ENCODE measurements at places on chromosomes 2 and 18.

DNA sequence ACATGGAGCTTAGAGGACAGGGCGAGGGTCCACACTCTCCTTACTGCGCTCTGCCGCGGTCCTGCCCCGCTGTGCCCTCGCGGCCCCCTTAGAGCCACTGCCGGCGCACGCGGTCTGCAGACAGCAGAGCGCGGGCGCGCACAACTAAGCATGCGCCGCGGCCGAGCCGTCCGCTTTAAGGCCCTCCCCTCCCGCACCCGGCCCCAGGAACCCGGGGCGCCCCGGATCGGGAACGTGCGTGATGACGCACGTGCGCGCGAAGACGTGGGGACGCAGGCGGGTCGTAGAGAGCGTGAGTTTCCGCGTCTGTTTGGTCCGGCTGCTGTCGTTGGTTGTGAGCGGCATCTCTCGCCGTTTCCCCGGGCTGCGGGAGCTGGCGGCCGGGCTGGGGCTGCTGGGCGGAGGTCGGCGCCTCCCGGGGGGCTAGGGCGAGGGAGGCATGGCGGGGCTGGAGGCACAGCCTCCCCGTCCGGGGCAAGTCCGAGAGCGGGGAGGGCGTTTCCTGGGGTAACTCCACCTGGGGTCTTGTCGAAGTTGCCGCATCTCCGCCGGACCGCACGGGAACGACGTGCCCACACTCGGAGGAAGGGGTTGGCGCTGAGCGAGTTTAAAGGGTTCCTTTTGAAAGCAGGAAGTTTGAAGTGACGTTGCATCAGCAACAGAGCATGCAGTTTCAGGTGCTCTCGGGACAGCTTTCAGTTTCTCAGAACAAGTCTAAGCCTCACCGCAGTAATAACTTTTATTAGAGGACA, at the start of gene RHBDD1:
Gene RHBDD1 (plus strand): TSS at position 259 of the 752 bp plus-strand sequence. CDS start 28,640 bp downstream, outside the sequence.
- peak; percentile 72 for DNase-seq

- no peak for DNase-seq
Observed at GRCh38 chr2:102478686-102479470, 5.9 kb downstream of the SLC9A4 start.

GRCh38 chr2:47666332-47666731, 116.6 kb upstream of the MSH6 start:
- no peak for DNase-seq

GRCh38 chr18:79321625-79322405, 73.9 kb upstream of the NFATC1 start:
- no peak for DNase-seq

GRCh38 chr2:216807857-216808272, 52.0 kb downstream of the TNP1 start:
- DNase-seq, result no peak

DNA sequence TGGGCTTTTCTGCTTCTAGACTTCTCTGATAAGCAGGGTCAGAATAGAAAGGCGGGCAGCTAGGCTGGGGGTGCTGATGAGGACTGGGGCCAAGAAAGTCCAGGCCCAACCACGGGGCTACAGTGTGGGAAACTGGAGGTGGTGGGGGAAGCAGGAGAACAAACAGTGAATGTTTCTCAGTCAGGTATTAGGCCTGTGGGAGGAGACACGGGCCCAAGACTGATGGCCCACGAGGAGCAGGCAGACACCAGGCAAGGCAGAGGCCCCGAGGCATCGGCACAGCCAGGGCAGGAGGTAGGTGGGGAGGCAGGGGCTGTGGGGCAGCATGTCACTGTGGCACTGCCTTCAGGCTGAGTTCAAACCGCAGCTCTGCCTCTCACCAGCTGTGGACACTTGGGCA, 40.7 kb downstream of the KCNIP3 start:
- no peak for DNase-seq

- no peak for DNase-seq
Observed at GRCh38 chr2:144414324-144414845, 105.5 kb downstream of the ZEB2 start.

GRCh38 chr2:216344206-216344949, 27.9 kb downstream of the MARCHF4 start:
- no peak for DNase-seq

- DNase-seq, result no peak
Observed at GRCh38 chr18:54967786-54968185, 8.5 kb upstream of the CCDC68 start.

GRCh38 chr2:37676274-37676673, 4.8 kb upstream of the CDC42EP3 start:
- DNase-seq, result no peak

DNA sequence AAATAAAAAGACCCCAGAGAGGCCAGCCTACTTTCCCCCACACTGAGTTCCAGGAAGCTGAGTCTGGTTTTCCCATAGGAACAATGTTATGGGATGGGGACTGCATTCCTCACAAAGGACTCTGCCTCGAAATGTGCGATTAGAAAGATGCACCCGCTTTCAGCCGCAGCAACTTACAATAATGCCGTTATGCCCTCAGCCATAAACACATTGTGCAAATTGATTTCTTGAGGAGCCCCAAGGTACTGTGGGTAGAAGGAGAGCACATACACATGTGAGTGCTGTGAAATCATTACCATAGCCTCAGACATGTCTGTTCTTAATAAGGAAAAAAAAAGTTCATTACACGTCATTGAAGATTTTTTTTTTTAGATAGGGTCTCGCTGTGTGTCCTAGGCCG, 64.7 kb downstream of the AGAP1 start:
- DNase-seq, result no peak

- no peak for DNase-seq
Observed at GRCh38 chr18:44935455-44935854, 254.8 kb downstream of the SETBP1 start.

GRCh38 chr2:69742322-69742952, 503 bp downstream of the ANXA4 start:
- no peak for DNase-seq

- no peak for DNase-seq
Observed at GRCh38 chr2:237449193-237449881, 35.4 kb upstream of the COL6A3 start.

DNA sequence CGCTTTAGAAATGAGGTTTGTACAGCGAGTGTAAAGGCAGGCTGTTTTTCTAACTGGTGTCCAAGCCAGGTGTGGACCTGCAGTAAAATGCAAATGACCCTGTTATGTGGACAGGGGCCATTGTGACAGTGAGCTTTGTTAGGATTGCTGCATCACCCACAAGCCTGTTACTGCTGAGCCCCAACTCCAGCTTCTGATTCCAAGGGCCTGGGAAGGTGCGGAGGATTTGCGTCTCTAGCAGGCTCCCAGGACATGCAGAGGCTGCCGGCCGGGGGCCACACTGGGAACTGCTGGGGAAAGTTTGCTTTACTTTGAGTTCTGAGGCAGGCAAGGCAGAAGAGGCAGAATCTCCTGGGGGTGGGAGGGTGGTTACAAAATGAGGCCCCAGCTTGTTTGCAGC, 164.1 kb downstream of the GLI2 start:
- DNase-seq, result no peak

DNA sequence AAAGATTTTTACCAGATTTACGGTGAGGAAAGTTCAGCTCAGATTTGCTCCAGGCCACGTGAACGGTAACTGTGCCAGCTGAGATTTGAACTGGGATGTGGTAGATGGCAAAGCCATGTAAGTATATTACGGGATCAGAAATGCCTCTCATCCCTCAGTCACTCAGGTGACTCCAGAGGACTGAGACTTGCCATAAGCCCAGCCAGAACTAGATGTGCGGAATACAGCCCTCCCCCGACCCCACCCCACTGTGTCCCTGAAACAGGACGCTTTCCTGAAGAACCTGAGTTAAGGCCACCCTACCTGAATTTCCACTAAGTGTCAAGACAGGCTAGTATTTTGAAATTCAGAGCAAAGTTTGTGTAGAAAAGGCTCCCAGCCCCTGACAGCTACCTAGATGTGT, 1.3 kb upstream of the FHL2 start:
- no peak for DNase-seq

GRCh38 chr2:225668606-225669266, 269.2 kb downstream of the NYAP2 start:
- DNase-seq, result no peak

DNA sequence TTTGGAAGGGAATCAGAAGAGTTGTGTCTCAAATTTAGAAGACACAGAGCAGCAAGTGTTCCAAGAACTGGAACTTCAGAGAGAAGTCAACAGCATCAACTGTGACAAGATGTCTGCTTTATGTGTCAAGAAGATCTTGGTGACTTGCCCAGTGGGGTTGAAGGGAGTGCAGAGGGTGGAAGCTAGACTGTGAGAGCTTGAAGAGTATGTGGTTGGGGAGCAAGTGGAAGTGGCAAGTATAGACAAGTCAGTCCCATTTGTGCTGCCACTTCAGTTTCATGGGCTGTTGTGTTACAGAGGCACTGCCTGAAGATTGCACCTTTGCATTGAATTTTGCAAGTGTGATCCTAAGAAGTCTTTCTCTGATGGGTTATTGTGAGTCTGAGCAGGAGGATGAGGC, 68.7 kb upstream of the MC2R start:
- DNase-seq, result no peak

GRCh38 chr2:45543257-45543656, 67.8 kb downstream of the SRBD1 start:
- no peak for DNase-seq

GRCh38 chr2:24986372-24986771, 14.6 kb upstream of the DNAJC27 start:
- no peak for DNase-seq

DNA sequence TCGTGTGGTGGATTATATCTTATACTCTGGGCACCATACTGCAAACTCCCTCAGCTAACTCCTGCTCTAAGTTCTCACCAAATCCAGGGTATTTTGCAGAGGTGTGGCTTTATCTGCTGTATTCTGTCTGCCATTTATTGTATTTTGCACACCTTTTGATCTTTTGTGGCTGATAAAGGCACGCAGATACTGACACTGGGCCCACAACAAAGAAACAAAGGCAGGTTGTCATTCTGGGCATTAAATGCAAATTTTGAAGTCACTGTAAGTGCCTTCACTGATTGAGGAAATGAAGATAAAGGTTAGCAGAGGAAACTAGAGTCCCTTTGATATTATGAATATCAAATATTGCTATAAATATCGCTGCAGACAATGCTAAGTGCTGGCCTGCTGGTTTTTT, 265.8 kb upstream of the MEIS1 start:
- DNase-seq, result no peak

- DNase-seq, result no peak
Observed at GRCh38 chr2:41853427-41854191, 194.2 kb upstream of the PKDCC start.

DNA sequence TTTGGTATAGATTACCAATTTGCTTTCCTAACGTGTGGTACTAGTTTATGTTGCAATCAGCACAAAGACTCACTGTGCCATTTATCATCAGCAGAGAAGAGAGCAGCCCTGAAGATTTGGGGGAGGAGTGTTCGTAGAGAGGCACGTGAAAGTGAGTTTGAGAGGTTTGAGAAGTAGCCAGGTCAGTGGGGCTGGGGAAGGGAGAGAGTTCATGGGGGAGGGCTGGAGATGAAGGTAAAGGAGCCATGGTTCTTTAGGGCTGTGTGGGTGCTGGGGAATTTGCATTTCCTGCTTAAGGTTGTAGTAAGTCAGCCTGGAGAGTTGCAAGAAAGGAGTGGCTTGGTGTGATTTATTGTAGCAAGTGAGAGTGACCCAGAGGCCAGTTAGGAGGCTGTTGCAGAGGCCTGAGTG, 172.1 kb downstream of the NEDD4L start:
- no peak for DNase-seq

- no peak for DNase-seq
Observed at GRCh38 chr18:26685438-26686157, 137.2 kb upstream of the KCTD1 start.

- no peak for DNase-seq
Observed at GRCh38 chr2:218383892-218384519, 1.9 kb downstream of the SLC11A1 start.

- DNase-seq, result no peak
Observed at GRCh38 chr18:11293794-11294193, 144.4 kb upstream of the PIEZO2 start.

DNA sequence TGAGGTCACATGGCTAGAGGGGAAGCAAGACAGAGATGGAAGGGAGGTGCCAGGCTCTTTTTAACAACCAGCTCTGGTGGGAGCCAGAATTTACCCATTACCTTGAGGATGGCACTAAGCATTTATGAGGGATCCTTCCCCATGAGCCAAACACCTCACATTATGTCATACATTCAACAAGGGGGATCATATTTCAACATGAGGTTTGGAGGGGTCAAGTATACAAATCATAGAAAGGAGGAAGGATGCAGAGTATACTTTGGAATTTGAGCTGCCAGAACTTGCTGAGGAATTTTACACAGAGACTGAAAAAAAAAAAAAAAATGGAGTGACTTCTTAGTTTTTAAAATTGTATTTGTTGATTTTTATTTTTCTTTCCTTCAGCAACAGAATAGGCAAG, 891.4 kb downstream of the CCDC85A start:
- no peak for DNase-seq

DNA sequence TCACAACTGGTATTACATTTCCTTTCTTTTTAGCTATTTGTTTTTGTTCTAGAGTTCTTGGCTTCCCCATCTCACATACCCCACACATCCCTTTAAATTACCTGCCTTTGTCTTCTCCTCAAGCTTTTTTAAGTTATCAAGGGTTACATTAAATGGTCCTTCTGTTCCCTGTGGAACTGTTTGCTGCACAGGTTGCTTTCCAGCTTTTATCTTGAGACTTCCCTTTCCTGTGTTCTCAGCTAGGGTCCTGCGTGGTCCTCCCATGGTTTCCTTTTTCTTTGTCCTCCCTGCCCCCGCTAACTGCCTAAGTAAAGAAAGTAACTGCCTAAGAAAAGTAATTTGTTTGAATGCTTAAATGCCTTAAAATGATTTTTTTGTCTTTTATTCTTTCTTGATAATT, 66.8 kb downstream of the EPB41L5 start:
- no peak for DNase-seq

- DNase-seq, result no peak
Observed at GRCh38 chr2:137467246-137467862, 496.9 kb upstream of the HNMT start.

DNA sequence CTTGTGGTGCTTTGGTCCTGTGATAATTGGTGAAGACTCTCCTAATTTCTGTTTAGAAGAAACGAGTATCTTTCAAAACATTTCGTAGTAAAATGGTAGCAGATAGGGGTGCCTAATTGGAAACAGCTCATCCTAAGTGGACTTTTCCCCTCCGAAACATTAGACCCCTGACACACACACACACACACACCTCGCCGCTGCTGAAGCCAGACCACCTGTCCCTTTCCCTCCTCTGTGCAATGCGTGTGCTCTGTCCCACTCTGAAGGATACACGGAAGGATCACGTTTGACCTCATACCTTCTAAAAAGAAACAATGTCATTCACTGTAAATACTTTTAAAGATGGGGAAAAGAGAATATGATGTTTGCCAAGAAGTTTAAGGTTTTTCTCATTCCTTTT, 36.2 kb upstream of the TMEM87B start:
- DNase-seq, result no peak

GRCh38 chr18:63257453-63257852, 62.1 kb downstream of the BCL2 start:
- no peak for DNase-seq

DNA sequence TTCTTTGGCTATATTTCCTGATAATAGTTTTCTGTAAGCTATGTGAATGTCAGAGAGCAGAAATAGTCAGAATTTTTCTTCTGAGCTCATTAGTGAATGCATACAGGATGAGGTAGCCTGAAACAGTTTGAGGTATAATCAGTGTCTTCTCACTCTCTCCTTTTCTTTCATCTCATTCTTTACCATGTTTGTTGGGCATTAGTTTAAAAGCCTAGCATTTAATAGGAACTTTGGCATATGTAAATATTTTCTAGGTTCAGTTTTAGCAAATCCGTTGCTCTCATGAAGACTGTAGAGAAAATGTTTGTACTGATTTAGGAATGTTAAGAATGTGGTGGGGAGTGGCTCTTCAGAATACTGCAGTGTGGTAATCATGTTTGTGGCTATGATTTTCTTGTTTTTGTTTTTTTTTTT, 119.4 kb downstream of the PARD3B start:
- DNase-seq, result no peak
